Ascending aorta (tissue), 2 donors: ENCODE measurements at places on chromosomes 4 and X.

GRCh38 chr4:163157157-163157556, 9.5 kb downstream of the NAF1 start:
- DNase-seq = no peak

DNA sequence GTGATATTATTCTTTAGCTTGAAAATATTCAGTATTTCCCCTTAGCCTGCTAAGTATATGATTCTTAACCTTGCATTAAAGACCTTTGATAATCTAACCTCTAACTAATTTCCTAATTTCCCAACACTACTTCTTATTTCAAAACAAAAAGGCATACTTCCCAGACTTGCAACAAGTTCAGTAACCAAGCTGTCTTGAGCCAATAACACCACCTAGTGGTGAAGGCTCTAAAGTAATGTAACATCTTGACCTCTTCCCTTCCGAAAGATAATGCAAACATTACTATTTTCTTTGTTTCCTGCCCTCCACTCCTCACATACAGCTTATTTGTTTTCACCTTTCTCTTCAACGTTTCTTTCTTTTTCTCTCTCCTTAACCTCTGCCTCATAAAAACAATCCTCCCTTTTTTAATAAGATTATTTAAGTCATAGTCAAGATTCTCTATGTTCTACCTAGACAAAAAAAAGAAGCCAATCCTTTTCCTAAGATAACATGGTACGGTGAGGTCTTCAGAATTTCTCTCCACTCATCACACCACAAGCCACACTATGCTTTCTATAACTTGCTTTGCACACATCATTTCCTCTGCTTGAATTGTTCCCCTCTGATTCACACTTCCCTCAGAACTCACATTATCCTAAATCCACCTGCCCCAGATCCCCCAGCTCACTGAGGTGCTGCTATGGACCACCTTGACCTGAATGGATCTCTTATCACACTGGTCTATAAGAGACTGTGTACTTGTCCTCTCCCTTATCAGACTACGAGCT, 3.5 kb downstream of the FAT1 start:
- no peak for DNase-seq

GRCh38 chrX:136477026-136477425, 10.7 kb upstream of the BRS3 start:
- no peak for DNase-seq

DNA sequence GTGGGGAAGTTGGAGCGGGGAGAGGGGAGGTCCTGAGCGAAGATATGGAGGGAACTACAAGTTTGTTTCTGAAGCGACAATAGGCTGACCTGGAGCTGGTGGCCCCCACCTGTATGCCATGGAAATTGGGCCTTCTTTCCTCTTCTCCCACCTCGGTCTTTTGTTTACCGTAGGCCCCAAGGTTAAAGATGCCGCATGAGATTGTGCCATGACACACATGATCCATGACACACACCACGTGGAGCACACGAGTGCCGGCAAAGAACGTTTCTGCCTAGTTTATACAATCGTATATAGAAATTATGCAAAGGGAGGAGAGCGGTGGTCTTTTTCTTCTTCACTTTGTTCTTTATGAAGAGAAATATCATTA, 408 bp downstream of the TMEM33 start:
- no peak for DNase-seq

DNA sequence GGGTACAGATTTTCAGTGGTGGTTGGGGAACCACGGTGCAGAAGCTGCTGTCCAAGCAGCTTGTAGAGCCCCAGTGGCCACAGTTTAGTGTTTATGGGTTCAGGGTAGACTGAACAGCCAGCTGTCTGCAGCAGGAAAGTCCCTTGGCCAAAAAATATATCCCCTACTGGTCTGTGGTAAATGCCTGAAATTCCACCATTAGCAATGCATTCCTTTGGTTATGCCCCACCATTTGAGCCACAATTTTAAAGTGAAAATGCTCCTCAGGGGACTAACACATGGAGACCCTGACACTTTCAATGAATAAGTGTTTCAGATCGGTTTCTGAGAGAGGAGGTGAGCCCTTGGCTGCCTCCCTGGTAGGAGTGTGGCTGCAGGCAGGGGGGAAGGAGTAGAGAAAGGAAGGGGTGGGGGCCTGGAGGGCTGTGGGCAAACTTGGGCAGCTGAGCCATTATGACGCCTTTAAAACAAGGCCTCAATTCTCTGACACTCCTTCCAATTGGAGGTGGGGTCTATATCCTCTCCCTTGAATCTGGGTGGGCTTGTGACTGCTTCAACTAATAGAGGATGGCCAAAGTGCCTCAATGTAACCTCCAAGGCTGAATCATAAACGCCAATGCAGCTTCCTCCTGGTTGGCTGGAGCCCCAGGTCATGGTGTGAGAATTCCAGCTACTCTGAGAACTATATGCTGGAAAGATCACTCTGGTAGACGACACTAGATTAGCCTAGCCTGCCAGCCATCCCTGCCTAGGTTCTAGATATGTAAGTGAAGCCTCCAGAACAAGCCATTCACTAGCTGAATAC, 75.8 kb upstream of the ATP6AP2 start:
- no peak for DNase-seq

GRCh38 chr4:82599336-82599735, 37.5 kb upstream of the TMEM150C start:
- no peak for DNase-seq

DNA sequence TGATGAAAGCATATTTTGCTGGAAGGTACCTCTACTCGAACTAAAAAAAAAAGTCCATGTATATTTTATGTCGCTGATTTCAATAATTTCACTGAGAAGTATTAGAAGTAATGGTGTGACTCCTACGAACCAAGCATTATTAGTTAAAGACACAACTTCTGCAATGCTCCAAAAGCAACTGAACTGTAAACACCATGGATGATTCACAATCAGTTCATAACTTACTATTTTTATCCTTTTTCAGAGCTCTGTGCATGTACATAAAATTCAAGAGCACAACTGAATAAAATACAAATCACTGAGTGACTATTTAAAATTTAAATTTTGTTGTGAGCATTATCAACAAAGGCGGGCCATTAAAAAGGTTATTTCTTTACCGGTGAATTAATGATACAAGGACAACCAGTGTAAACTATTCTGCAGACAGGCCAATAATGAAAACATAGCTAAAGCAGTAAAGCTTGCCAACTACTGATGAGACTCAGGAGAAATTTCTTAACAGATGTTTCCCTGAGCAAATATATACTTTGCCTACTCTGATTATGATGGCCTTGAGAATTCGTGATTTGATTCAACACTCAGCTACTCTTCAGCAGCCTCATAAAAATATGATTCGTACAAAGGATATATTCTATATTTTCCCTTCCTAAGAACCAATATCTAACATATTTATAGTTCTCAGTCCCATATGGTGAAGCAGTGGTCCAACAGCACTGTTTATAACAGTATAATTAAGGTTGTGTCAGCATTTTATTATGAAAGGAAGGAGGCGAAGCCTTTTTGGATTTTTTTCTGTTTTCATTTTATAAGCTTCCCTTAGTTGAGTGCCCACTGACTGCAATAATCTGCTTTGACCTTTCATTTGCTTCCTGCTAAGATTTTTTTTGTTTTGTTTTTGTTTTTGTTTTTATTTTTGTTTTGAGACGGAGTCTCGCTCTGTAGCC, 62.8 kb upstream of the NEIL3 start:
- no peak for DNase-seq

DNA sequence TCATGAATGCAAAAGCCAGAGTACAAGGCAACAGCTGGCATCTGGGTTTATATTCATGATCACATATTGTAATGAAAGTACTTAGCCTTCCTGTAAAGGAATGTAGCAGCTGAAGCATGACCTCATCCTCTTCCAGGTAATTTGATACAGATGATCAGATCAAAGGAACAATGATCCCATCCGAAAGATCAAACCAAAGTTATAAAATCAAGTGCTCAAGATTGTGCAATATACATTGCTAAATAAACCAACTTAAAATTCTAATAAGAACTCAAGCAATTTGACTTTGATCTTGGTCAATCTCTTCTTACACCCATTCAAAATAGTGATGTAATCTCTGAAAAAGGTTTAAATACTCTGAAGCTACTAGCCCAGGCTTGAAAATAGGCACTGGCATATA, 113.1 kb upstream of the INPP4B start:
- DNase-seq = no peak

DNA sequence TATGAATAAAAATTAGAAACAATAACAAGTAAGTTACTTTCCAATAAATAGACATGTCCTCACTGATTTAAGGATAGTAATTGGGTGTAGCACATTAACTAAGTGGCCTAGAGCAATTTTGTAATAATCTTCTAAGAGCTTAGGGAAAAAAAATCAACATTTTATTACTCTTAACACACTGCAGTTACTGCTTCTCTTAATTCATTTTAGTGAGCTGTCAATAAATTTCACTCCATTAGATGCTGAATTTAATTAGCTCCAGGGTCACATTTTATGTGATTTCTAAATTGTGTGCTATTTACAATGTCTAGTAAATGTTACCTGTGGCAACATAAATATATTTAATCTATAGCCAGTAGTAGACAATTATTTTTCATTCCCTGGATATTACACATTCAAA, 612.0 kb downstream of the C4orf33 start:
- no peak for DNase-seq

DNA sequence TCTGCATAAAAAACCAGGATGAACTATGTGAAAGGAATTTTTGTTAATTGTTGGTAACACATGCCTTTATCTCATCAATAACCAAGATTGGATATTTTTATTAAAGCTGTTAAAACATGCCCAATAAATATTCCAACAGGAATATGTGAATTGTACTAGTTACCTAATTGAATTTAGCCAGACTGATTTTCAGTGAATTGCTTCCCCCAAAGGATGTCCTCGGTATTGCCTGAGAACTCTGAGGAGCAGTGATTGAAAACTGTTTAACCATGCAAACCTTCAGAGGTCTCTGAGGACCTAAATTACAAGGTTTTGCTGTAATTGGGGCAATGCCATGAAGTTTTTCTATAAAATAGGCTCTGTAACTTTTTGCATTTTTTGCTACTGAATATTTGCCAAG, 66.6 kb downstream of the BLTP1 start:
- DNase-seq = no peak

GRCh38 chr4:55032788-55033187, 92.6 kb downstream of the KDR start:
- DNase-seq = no peak

DNA sequence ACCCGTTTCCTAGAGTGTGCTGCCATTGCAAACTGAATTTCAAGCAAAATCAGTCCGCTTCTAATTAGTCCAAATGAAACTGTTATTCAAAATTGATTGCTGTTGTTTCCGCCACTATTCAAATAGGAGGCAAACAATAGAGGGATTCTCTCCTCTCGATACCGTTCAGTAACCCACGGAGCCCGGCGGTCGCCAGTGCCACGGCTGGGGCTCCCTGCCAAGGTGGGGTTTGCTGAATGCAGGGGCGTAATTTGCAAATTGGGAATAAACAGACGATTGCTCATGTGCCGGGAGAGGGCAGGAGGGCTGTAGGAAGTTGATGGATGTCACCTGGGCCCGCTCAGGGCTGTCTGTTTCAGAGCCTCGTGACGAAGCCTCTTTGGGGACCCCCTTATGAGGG, 8.8 kb downstream of the ADRA2C start:
- no peak for DNase-seq

DNA sequence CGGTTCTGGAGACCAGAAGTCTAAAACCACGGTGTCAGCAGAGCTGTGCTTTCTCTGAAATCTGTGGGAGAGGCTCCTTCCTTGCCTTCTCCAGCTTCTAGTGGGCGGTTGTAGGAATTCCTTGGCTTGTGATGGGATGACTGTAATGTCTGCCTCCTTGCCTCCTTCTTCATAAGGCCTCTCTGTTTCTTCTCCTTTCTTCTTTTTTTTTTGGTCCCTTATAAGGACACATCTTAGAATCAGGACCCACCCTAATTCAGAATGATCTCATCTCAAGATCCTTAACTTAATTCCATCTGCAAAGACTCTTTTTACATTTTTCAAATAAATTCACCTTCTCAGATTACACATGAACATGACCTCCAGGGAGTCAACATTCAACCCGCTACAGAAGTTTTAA, 186.9 kb downstream of the STK32B start:
- no peak for DNase-seq

- no peak for DNase-seq
These were observed 472.9 kb upstream of the GRID2 start for GRCh38 chr4:91830681-91831395.

DNA sequence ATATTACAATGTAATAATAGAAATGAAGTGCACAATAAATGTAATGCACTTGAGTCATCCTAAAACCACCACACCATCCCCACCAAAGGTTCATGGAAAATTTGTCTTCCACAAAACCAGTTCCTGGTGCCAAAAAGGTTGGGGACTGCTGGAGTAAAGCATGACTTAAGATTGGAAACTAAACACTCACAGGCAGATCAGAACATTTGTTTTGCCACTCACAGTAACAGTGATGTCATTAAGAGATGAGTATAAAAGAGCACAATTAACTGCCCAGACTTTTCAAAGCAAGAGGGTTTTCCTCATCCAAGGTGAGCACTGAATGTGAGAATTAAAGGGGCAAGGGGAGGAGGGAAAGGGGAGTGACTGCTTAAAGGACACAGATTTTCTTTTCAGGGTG, 35.6 kb downstream of the MAP7D3 start:
- DNase-seq = no peak

DNA sequence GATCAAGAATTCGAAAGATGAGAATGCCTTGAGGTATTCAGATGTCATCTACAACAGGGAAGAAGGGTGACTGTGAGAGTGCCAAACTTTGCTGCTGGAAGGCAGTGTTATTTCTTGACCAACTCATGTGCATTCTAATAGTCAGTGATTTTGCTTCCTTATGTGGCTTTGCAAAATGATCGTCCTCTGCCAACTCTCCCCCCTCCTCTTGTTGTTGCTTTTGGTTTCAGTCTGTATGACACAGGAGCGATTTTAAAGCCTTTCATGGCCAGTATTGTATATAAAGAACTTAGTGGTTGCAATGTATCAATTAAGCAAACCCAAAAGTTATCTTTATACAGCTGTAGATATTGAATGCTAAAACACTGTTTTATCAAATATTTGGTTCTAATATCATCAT, 379.1 kb downstream of the IL1RAPL1 start:
- DNase-seq = no peak

DNA sequence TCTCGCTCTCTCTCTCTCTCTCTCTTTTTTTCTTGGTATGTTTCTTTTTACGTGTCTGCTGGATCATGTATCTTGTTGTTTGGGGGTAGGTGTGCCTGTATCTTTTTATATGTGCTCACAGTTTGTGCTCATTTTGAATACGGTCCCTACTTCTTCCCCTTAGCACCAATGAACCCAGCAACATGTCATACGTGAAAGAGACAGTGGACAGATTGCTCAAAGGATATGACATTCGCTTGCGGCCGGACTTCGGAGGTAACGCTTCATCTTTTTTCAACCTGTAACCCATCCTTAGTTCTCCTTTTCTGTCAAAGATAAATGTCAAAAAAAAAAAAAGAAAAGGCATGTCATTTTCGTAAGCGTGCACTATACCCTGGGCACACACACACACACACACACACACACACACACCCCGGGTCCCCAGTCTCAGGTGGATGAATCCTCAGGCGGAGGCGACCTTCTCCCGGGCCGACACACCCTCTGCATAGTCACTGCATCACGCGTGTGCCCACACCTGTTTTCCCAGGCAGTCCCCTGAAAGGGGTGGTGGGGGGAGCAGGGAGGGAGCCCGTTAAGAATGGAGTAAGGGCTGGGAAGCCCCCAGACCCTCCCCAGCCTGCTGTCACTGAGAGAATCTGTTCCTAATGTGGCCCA, 511 bp downstream of the GABRB1 start:
- no peak for DNase-seq
